ENCODE measurements at places on chromosomes 2 and 18.

- H3K4me1 ChIP-seq, result no peaks in the 10 kb centered on the region
- H3K27me3 ChIP-seq, result no peaks in the 10 kb centered on the region
- H3K36me3 ChIP-seq, result no peaks in the 10 kb centered on the region
These were observed 74.2 kb upstream of the L3MBTL4 start for GRCh38 chr18:6488956-6489355.

DNA sequence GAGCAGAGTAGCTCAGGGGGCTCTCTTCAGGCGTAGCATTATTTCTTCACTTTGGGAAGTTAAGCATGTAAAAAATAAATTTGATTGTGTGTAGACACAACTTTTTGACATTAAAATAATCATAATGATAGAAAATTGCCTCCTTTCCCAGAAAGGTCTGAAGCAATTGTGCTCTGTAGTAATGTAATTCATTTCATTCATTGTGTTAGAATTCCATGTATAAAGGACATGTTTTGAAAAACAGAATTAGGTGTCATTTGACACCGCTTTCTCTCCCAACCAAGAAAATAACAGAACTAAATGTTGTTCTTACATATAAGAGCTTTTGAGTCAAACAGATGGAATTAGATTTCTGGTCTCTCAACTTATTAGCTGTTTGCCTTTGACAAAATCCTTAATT is 1064.2 kb upstream of the FAM98A start:
- H3K36me3 ChIP-seq, result no peaks in the 10 kb centered on the region
- no peak overlapping the region for H3K27ac ChIP-seq
- H3K4me1 ChIP-seq, result no peaks in the 10 kb centered on the region
- no peak for DNase-seq
- H3K27me3 ChIP-seq, result no peaks in the 10 kb centered on the region
- no peak overlapping the region for H3K4me3 ChIP-seq

- no peak for DNase-seq
- no peaks in the 10 kb centered on the region for H3K4me1 ChIP-seq
- H3K27ac ChIP-seq, result no peak overlapping the region
- no peaks in the 10 kb centered on the region for H3K36me3 ChIP-seq
These were observed 170.1 kb downstream of the LAMA1 start for GRCh38 chr18:6947338-6948030.

GRCh38 chr2:185208261-185208660 is 530.3 kb upstream of the FSIP2 start:
- no peaks in the 10 kb centered on the region for H3K36me3 ChIP-seq
- H3K4me1 ChIP-seq, result no peaks in the 10 kb centered on the region
- no peak for DNase-seq
- no peak overlapping the region for H3K4me3 ChIP-seq

DNA sequence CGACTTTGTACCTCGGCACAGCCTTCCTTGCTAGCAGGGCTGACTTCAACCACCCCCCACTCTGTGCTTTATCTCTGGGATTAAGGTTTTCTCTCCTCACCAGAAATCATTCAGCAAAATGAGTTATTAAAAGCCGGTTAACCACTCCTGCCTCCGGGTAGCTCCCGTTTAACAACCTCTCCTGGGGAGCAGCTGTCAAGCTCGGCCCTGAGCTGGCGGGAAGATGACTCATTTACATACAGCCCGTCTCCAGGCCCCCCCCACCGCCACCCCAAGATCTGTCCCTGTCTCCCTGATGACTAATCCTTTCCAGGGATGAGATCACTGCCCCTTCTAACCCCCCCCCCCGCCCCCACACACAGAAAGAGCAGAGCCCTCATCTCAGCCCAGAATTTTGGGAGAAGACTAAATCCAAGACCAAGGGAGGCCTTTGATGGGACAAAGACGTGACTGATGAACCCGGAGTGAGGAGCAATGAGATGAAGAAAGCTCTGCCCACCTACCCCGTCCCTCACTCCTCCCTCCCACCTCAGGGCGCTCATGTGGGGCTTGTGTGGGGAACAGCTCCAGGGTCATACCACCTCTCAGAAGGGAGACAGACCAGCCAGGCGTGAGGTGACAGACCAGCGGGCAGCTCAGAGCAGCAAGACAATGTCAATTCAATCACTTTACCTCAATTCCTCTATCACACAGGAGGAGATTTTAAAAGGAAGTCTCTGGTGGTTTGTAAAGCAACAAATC is 131.4 kb downstream of the MSH2 start:
- no peaks in the 10 kb centered on the region for H3K36me3 ChIP-seq
- no peaks in the 10 kb centered on the region for H3K27me3 ChIP-seq

DNA sequence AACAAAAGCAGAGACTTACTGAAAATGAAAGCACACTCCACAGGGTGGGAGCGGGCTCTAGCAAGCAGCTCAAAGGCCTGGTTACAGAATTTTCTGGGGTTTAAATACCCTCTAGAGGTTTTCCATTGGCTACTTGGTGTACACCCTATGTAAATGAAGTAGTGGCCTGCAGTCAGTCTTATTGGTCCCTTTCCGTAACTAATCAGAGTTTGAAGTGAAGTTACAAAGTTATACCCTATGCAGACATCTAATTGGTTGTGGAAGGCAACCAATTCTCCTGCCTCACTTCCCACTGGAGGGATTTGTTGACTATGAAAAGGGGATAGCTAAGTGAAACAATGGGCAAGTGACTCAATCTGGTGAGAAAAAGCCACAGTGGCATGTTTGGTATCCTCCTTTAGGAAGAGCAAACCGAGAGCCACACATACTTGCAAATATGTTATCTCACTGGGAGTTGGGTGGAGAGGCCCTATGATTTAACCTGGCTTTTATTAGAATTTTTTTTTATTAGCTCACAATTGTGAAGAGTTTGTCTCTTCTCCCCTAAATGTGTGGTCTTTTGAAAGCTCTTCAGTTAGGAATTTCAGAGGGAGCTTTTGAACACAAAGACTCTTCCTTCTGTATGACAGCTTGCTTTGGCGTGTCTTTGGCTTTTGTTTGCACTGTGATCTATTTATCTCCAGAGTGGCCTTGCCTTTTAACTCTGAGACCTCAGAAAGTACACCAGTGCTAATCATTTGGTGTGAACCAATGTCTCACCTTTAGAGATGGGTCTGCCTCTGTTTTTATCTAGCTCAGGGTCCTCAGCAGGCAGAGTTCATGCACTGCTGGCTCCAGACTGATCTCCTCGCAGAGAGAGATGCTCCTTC is 69.6 kb downstream of the MAP4K4 start:
- DNase-seq, result no peak
- H3K4me1 ChIP-seq, result peaks cover 84% of the 10 kb centered on the region
- H3K27ac ChIP-seq, result peak overlapping the region; percentile 34
- H3K27me3 ChIP-seq, result no peaks in the 10 kb centered on the region
- H3K4me3 ChIP-seq, result peak overlapping the region; percentile 15

DNA sequence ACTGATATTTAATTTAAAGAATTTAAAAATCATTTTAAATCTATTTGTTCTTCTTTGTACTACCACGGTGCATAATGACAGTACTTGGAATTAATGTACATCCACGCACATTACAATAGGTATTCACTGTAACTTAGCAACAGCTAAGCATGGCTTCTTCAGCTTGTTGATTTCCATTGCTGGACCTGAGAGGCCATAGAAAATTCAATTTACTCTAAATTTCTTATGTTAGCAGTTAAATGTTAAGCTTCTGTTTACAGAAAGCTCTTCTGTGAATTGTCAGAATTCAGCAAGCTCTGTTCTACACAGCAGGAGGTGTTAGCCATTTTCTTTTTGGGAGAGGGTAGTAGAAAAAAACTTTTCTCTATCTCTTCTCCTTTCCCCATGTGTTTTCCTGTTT is 1149.3 kb upstream of the CDH2 start:
- no peaks in the 10 kb centered on the region for H3K4me1 ChIP-seq
- H3K27ac ChIP-seq, result no peak overlapping the region
- no peak overlapping the region for H3K4me3 ChIP-seq
- no peaks in the 10 kb centered on the region for H3K36me3 ChIP-seq
- no peak for DNase-seq
- H3K27me3 ChIP-seq, result no peaks in the 10 kb centered on the region

DNA sequence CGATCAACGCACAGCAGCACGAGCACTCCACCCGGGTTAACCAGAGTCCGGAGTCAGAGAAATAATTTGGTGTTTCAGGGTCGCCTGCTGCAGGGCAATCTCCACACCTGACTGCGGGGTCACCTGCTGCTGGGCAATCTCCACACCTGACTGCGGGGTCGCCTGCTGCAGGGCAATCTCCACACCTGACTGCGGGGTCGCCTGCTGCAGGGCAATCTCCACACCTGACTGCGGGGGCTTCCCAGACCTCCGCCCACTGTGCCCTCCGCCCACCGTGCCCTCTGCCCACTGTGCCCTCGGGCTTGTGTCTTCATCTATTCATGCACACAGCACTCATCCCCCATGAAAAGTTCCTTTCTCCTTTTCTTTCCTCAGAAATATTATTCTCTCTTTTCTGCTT is 500.2 kb upstream of the SALL3 start:
- no peaks in the 10 kb centered on the region for H3K36me3 ChIP-seq
- H3K27me3 ChIP-seq, result peaks cover 20% of the 10 kb centered on the region
- no peak overlapping the region for H3K4me3 ChIP-seq
- no peaks in the 10 kb centered on the region for H3K4me1 ChIP-seq
